Stimulated activated CD4-positive, alpha-beta T cell treated with anti-CD3 and anti-CD28 coated beads, Interleukin-4, amount 100 ng/mL, for 24 hours (primary cell): ENCODE measurements at places on chromosomes 4 and X.

DNA sequence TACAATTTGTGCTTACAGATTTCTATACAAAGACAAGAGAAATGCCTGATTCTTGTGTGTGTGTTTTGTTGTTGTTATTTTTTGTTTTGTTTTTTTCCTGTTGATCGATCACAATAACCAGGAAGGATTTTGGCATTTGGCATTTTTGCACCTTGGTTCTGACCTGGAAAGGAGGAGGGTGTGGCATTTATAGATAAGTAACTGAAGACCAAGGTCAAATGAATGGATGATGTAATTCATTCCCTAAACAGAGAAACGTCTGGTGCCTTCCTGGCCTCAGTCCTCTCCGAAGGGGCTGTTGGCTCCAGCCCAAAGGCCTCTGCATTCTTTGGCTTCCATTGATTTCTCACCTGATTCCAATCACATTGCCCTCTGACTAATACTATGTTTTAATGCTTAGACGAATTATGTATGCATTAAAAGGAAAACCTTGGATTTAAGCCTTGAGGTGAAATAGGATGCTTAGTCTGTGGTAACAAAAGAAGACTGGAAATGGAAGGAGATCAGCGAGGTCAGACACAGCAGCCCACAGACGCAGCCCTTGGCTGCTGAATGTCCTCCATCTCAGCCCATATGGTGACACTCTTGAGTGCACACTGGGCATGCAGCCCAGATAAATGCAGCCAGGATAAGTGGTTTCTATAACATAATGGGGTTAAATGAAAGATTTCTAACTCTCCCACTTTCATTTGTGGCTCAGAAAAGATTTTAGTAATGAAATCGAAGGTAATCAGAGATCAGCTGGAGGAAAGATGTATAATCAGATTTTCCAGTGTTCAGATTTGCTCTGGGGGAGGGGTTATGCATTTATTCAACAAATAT is 60.5 kb upstream of the TRIM2 start:
- no peak for DNase-seq

- no peak for DNase-seq
These were observed 6.1 kb upstream of the PALLD start for GRCh38 chr4:168490711-168491110.

DNA sequence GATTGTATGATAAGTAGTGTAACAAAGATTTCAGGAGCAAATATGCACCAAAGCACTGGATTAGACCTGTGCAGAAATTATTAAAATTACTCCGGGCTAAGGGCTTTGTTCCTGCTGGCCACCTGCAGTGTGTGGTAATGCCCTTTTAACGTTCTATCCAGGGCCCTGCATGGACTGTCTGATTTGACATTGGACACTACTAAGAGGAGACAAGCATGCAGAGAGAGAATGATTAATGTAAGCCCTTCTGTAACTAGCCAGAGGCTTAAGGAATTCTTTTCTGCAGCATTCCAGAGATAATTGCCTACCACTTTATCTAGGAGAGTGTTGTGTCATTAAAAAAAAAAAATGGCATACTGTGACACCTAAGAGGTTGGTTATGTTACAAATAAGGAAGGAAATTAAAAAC is 117.0 kb downstream of the PCDH7 start:
- DNase-seq = no peak

GRCh38 chr4:992297-993110 is 700 bp downstream of the SLC26A1 start:
- no peak for DNase-seq

- no peak for DNase-seq
These were observed 84.8 kb upstream of the ZNF827 start for GRCh38 chr4:146023334-146023967.

DNA sequence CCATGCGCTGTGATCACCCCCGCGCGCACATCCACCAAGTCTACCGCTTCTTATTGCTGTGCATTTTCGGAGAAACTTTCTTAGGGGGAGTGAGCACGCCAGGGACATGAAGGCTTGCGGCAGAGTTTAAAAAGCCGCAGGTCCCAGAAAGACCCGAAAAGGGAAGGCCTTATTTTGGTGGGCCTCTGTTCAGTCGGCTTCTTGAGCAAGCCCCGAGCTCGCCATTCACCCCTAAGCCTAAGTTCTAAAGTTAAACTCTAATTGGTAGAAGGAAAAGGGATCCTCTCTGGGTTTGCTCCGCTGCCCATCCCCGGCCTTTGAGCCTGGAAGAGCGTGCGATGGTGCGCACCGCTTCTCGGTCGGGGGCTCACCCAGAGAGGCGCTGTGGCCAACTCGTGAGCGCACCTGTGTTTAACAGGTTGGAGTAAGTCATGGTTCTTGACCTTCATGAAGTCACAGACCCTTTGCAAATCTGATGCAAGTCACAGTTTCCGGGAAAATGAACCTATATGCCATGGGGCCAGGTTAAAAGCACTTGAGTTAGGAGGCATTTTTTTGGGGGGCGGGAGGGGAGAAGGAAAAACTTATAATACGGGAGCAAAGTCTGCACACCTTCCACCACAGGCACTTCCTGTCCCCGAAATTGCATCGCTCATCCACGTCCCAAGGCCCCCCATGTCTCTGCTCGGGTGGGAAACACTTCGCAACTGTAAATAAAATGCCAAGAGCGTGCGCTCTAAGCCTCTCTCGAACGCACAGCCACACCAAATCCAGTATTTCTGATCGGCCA is 1.9 kb downstream of the PHOX2B start:
- no peak for DNase-seq

DNA sequence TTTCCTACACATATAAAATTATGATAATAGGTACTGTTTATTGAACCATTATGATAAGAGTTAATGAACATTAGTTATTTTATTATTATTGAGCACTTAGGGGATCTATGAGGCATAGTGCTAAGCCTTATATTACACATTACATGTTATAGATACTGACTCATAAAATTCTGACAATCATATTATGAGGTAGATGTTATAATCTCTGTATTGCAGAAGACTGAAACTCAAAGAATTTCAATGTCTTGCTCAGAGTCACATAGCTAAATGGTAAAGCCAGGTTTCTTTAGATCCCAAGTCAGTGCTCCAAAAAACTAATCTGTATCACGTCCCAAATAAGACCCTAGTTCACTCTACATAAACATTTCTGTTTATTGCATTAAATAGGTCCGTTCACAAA is 207.2 kb upstream of the CNKSR2 start:
- no peak for DNase-seq

GRCh38 chr4:100117750-100118149 is 72.5 kb downstream of the DDIT4L start:
- DNase-seq = no peak

- DNase-seq = no peak
These were observed 116.2 kb downstream of the AFAP1 start for GRCh38 chr4:7823416-7823824.

DNA sequence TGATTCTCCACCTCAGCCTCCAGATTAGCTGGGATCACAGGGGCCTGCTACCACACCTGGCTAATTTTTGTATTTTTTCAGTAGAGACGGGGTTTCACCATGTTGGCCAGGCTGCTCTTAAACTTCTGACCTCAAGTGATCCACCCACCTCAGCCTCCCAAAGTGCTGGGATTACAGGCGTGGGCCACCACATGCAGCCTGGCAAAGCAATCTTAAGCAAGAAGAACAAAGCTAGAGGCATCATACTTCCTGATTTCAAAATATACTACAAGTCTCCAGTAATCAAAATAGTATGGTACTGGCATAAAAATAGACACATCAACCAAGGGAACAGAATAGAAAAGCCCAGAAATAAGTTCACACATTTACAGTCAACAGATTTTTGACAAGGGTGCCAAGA is 12.8 kb upstream of the F8A1 start:
- no peak for DNase-seq

- DNase-seq = no peak
These were observed 20.3 kb downstream of the RGS12 start for GRCh38 chr4:3313139-3313538.

GRCh38 chrX:25023908-25024307 is 8.1 kb upstream of the ARX start:
- no peak for DNase-seq

GRCh38 chrX:11789809-11790208 is 31.8 kb downstream of the MSL3 start:
- no peak for DNase-seq

GRCh38 chr4:4599481-4600275 is 57.8 kb upstream of the STX18 start:
- no peak for DNase-seq

DNA sequence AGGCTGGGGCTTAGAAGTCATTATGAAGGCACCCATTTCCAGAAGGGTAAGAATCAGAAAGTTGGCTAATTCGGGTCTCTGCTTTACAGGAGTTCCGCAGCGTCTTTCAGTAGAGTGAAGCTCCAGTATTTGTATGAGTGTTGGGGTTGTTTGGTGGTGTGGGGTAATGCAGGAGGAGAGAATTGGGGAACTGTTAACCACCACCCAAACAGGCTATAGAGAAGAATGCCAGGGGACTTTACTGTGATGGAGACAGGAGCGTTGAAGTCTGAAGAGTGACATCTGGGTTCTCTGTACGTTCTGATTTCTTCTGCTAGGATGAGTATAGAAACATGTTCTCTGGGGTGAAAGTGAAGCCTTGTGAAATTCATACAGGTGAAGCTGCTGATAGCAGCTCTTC is 96.3 kb downstream of the TBL1X start:
- no peak for DNase-seq

- no peak for DNase-seq
These were observed 220.4 kb upstream of the AGTR2 start for GRCh38 chrX:115949900-115950822.

DNA sequence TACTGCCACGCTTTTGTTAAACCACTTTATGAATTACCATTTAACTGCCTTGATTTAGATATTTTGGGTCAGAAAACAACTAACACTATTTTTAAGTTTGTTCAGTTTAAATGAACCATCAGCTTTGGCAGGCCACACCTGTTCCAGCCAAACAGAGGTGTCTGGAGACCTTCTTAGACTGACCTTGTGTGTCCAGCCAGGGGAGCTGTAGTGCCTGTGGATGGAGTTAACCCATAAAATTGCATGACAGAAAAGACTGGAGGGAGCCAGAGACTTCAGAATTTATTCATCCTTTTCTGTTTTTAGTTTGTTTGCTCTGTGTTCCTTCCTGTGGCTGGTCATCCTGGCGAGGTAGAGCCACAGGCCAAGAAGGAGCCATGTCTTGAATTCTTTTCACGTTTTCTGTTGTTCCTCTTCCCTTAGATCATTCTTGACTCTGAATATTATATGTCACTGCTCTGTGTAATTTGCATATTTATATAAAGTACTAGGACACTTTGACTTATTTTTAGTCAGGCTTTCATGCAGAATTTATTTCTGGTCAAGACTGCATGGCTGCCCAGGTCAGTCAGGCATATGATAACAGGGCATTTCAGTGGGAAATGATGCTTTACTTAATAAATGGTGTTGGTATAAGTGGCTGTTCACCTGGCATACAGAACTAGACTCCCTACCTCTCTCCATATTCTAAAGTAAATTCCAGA is 26.7 kb downstream of the HERC3 start:
- no peak for DNase-seq

DNA sequence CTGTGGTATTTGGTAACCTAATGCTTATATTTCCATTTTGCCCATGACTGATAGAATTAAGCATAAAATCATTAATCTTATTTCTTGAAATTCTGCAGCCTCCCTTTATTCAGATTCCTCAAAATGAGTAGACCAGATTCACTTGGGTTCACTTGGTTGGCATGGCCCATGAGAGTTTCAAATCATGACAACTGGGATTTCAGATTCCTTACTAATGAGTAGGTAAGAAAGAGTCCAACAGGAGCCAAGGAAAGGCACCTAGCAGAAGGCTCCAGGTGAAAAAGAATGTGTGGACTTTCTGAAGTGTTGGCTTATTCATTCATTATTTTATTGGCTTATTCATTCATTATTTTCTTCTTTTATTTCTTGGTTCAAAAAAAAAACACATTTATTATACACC is 27.2 kb upstream of the GATB start:
- no peak for DNase-seq

DNA sequence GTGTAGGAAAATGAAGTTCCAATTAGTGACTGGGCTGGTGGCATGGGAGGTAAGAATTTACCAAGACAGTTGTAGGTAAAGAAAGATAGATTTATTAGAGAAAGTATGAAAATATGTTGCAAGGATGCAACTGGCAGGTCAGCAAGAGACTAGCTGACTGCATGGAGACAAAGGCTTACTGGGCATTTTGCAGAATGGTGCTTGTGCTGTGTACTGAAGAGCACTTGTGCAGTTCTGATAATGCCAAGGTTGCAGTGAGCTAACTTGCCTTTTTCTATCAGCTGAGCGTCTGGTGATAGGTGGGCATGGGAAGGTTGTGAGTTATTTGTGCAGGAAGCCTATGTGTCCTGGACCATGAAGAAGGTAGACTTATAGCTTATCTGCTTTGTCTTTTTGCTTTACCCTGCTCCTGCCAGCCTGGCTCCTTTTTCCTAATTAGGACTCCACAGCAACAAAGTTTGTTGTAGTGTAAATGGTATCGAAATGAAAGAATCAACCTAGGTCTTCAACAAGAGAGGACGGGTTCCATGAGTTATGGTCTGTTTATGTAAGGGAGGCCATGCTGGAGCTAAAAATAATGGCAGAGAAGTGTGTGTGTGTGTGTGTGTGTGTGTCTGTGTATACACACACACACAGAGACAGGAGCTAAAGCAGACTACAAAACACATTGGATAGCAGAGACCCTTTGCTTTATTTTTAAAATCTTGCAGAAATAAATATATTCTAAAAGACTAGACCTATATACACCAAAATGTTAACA is 15.0 kb downstream of the BST1 start:
- DNase-seq = no peak

GRCh38 chrX:140712413-140713173 is 3.0 kb downstream of the LINC00632 start:
- peak; percentile 6 for DNase-seq

GRCh38 chr4:128470492-128471053 is 183.0 kb upstream of the PGRMC2 start:
- no peak for DNase-seq

DNA sequence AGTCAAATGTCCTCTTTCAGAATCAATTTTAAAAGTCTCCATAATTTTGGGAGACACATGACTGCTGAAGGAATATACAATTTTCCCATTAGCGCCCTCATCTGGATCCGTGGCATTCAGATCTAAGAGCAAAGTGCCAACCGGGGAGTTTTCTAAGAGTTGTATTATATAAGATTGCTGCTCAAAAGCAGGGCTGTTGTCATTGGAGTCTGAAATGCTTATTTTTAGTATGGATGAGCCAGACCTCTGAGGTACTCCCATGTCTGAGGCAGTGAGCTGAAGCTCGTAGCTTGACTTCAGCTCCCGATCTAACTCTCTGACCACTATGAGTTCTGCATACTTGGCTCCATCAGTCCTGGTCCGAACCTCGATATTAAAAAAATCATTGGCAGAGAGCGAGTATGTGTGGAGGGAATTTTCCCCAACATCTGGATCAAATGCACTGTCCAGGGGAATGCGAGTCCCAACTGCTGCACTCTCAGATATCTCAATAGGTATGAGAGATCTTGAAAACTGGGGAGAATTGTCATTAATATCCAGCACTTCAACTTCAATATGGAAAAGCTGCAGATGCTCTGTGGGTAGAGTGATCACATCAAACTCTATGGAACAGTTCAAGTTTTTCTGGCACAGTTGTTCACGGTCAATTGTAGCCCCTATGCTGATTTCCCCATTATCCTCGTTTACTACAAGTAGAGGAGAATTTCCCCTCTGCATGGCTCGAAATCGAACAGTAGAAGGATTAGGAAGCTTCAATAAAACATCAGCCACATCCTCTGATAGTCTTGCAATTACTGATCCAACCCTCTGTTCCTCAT is 917 bp downstream of the PCDH18 start:
- DNase-seq = no peak
